ENCODE measurements at places on chromosomes 7 and 10.

GRCh38 chr10:10644008-10644646 is 373.5 kb upstream of the CELF2 start:
- no peak for ATAC-seq

DNA sequence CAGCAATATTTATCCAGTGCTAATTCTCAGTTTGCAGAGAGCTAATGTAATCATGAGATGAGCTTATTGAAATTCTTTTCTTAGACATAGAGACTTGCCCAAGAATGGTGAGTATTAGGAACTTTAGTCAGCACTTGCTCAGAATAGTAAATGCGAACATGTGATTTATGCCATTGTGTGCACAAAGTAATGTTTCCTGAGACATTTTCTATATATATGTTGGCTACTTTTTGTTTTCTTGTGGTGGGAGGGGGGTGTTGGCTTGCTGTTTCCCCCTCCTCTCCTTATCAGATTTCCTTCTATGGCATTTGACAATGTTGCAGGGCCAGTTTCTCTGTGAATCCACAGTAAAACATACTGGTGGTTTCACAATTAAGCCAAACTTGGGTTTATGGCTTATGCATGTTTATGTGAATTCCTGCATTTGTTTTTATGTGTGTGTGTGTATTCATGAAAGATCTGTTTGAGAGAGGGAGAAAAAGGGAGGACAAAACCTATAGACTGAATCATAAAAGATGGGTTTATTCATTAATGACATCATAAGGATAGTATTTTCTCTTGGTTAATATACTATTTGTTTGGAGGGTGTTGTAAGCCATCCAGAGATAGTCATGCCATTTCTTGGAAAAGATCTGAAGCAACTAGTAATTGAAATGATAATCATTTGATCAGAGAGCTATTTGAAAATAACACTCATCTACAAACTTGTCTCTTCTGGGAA is 36.3 kb downstream of the ARID5B start:
- ATAC-seq = peak; percentile 32

- peak; percentile 57 for ATAC-seq
Measured at GRCh38 chr7:100896732-100897608, 1.3 kb upstream of the ACHE start.

- no peak for ATAC-seq
Measured at GRCh38 chr10:30027057-30028005, 32.1 kb downstream of the JCAD start.

- ATAC-seq = no peak
Measured at GRCh38 chr7:127968547-127968946, 62.7 kb downstream of the LRRC4 start.

DNA sequence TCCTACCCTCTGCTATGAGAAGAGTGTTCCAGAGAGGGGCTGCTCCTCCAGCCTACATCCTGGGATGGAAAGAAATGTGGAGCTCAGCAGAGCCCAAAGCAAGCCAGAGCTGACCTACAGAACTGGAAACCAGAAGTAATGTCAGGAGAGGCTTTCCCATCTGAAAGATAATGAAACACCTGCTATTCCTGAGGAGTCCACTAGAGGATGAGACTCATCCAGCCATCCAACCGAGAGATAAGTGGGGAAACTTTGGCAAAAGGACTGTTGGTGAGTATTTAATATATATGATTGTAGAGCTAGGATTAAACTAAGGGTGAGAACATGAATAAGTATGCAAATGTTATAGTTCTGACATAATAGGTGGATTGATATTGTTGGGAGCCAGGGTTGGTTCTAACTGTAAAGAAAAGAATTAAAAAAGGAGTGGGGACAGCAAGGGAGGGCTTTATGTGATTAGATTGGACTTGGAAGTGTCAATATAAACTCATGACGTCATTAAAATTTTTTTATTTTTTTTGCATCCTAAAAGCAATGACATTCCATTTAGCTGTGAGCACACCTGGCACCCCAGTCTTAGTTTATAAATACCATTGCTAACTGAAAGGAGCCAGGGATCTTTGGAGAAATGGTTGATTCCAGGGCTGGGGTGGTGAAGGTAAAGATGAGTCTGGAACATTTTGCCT is 312.8 kb upstream of the NFE2L3 start:
- ATAC-seq = 0 out of 3 replicates have a peak, but pooled peaks have one; percentile 19

GRCh38 chr10:129275886-129276285 is 191.2 kb upstream of the MGMT start:
- no peak for ATAC-seq

GRCh38 chr7:48004638-48005037 is 24.3 kb downstream of the SUN3 start:
- ATAC-seq = no peak

GRCh38 chr10:123359539-123359938 is 205.3 kb downstream of the BUB3 start:
- ATAC-seq = no peak

DNA sequence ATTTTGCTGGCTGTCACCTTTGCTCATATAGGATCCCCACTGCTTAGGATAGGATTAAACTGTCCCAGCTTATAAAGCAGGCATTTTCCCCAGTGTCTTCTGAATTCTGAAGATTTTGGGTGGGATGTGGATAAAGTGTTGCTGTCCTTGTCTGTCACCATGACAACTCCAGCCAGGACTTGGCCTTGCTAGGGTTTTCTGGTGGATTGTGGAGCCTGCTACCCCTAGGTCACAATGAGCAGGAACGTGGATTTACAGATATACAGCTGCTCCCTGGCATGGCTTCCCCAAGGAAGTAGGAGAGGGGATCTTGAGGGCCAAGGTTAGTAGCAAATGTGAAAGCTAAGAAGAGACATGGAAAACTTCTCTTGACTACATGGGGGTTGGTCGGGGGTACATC is 220.7 kb downstream of the WDR11 start:
- no peak for ATAC-seq

DNA sequence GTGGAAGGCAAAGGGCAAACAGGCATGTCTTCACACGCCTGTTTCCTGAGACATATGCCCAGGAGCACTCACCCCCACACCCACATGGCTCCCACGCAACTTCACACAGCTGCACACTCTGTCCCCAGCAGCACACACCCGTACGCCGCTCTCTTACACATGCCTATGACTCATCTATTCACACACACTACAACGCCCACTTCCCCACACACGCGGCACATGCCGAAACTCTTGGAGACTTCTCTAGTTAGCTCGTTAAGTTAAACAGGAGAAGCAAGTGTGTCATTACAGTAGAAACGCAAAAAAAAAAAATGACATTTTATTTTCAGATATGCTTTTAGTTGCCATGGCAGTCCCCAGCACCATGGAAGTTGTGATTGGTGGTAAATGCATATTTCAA is 6.7 kb downstream of the CALN1 start:
- ATAC-seq = no peak

GRCh38 chr7:44995555-44996493 is 4.2 kb upstream of the CCM2 start:
- ATAC-seq = no peak

DNA sequence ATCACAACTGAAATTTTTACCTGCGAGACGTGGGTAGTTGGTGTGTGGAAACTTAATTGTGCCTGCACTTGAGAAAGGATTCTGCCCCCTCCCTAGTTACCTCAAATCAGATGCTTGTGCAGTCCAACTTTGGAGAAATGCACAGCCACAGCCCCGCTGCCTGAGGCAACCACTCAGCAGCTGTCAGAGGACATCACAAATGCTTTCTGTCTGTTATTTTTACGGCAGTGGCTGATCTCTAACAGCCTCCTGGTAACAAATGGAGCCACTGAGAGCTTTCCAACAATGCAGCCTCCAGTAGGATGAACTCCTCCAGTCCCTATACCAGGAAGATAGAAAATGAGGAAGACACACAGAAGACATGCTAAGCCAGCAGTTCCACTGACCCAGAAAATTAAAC is 712.2 kb upstream of the GHITM start:
- no peak for ATAC-seq

DNA sequence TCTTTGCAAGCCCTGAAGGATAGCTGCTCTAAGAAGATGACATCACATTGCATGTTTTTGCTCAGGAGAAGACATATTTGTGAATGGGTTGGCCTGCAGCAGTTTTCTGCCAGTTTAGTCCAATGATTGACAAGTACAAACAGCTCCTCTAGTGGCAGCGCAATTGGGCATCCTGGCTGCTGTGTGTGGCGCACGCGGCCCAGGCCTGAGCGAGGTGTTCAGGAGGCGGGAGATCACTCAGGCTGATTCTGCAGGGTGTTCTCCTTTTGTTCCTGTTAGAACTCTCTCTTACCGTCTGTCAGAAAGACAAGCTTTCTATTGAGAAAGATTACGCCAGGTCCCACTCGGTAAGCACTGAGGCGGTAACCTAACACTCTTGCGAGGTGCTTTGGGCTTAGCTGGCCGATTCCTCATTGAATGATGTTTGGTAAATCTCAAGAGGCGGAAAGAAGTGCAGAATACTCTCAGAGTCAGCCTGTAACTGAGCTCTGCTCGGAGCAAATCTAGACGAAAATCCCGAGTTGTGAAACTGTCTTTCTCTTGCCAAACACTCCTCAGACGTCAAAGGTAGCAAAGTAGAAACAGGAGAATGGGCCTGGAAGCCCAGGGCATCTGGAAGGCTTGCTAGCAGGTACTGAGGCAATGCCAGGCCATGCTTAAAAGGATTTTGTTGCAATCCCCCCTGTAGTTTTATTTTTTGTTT is 219.2 kb upstream of the BMPER start:
- ATAC-seq = no peak

DNA sequence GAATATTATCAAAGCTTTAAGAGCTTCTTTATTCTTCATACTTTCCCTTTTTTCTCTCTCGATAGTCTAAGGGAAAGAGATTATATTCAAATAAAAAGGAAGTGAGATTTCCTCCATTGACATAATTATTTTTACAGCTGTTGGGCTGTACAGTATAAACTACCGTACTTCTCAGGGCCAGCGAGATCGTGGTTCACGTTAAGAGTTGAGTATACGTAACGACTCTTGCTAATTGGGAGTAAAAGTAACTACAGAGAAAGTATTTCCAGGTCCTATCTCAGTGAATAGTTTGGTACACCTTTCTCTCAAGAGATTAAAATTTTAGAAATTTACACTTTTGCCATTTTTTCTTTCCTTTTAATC is 57.8 kb downstream of the INPP5F start:
- ATAC-seq = no peak

- ATAC-seq = no peak
Measured at GRCh38 chr7:11858622-11859302, 26.8 kb upstream of the THSD7A start.

- ATAC-seq = no peak
Measured at GRCh38 chr7:15330943-15331342, 230.9 kb downstream of the AGMO start.

GRCh38 chr10:14543904-14544210 is 213.1 kb upstream of the FRMD4A start:
- ATAC-seq = no peak

DNA sequence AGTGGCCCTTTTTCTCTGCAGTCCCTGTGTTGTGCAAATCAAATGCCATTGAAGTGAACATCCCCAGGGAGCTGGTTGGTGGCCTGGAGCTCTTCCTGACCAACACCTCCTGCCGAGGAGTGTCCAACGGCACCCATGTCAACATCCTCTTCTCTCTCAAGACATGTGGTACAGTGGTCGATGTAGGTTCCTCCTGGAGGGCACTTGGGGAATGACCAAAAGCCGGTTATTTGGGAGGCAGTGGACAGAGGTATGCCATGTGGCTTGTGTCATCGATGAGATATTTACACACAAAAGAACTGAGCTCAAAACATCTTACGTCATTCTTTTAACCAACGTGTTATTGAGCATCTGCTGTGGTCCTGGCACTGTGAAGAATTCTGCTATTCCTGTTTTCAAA is 19.7 kb downstream of the OIT3 start:
- no peak for ATAC-seq

GRCh38 chr10:63157845-63158624 is 24.9 kb downstream of the NRBF2 start:
- peak; percentile 84 for ATAC-seq

GRCh38 chr10:20890009-20890408 is 7.1 kb downstream of the NEBL start:
- no peak for ATAC-seq

DNA sequence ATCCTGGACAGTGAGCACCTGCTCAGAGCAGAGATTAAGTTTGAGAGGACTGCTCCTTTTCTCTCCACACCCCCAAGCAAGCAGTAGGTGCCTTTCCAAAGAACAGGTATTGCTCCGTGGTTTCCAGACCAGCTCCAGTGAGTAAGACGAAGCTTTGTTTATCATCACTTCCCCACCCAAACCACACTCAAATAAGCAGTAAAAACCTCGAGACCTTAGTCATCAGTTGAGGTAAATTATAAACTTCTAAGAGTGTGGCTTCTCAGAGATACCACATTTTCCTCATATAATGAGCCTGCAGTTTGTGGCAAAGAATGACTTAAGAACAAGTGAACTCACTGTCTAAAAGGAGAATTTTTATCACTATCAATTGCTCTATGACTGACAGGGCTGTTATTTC is 50.0 kb upstream of the GRB10 start:
- ATAC-seq = no peak

GRCh38 chr7:20653636-20654035 is 38.2 kb downstream of the ABCB5 start:
- no peak for ATAC-seq

DNA sequence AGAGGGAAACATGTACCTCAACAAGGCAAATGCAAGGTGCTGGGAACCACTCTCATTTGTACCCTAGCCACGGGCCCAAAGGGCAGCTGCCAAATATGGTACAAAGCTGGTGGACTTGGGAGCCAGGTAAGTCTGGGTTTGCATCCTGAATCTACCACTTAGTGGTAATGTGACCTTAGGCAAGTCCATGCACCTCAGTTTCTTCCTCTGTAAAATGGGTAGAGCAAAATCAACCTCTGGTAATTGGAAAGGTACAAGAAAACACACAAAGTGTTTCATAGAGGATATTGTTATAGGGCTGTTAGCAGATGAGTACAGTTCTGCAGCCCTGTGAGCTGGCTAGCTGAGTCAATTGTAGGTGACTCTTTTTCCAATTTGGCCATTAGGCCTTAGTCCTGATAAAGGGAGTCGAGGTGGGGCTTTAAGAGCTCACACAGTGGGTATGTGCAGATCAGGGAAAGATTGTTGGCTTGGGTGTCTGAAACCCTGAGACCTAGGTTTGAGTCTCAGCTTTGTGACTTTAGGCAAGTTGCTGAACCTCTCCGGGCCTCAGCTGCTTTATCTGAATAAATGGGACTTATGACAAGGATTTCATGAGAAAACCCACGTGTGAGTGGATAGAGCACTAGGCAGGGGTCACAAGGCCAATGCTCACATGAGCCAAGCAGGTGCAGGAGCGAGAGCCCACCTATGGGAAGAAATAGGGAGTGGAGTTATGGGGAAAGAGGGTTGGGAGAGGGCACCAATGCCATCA is 121.3 kb upstream of the GDF10 start:
- ATAC-seq = no peak

DNA sequence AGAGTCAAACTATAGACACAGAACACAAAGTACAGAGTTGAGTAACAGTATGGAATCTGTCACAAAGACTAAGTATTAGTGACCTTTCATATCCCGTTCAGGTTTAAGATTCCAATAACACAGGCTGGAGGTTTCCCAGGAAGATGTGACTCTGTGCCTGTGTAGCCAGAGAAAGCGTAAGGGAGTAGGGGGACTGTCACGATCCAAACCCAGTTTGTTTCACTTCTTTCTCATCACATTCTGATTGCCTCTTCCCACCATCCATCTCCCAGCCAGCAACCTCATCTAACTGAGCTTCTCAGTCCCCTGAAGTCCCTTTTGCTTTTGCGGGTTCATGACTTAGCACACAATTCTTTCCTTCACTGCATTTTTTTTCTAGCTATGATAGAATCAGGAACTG is 76.4 kb upstream of the NPVF start:
- ATAC-seq = no peak
